Ureter (tissue), 1 donor: ENCODE measurements at places on chromosomes 7 and 10.
A peak's percentile ranks its signal among the peaks of the same experiment; 100 is the strongest.

DNA sequence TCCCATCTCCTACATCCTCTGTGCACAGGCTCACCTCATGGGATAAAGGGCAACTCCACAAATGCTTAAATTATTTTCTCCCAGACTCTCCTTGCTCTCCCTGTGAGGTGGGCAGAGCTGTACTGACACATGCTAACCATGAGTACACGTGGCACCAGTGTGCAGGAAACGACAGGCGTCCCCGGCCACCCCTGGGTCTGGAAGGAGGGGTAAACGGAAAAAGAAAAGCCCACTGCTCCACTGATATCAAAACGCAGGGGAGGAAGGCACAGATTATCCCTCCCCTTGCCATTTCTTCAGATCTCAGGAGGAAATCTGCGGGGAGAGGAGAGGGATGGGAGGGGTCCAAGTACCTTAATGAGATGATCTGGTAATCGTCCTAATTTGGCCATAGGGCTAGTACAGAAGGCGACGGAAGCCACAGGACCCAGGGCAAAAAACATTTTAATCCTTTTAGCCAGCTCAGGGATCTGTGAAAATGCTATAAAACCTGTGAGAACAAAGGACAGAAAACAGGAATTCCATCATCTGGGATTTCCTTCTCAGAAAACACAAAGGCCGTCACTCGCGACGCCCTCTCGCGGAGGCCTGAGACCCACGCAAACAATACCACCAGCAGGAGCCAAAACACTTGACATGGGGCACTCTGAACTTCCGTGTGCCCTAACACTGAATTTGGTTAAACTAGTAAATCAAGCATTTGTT, 17.8 kb upstream of the CH25H start:
- DNase-seq: no peak

- DNase-seq: peak; percentile 58
Measured at GRCh38 chr10:130300608-130301020, 164.4 kb downstream of the GLRX3 start.

DNA sequence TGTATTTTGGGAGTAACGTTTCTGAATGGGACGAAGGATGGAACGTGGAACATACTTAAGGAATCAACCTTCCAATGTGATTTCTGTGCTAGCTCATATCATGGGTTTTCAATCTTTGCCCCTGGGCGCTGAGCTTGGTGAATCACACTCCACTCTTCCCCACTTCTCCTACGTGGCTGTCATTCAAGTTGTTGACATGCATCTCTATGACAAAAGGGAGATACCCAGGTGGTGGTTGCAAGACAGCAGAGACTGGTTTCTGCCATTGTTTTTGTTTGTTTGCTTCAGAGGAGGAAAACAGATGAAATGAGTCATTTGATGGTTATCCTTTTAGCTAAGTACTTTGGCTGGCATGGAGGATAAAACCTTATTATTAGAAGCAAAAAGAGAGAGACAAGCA, 573.9 kb downstream of the GATA3 start:
- DNase-seq: peak; percentile 47

- DNase-seq: no peak
Measured at GRCh38 chr7:77409005-77409738, 7.0 kb downstream of the GSAP start.

- peak; percentile 68 for DNase-seq
Measured at GRCh38 chr10:71339796-71340589, 20.9 kb downstream of the SLC29A3 start.

GRCh38 chr7:156497776-156498509, 142.6 kb upstream of the RNF32 start:
- no peak for DNase-seq

DNA sequence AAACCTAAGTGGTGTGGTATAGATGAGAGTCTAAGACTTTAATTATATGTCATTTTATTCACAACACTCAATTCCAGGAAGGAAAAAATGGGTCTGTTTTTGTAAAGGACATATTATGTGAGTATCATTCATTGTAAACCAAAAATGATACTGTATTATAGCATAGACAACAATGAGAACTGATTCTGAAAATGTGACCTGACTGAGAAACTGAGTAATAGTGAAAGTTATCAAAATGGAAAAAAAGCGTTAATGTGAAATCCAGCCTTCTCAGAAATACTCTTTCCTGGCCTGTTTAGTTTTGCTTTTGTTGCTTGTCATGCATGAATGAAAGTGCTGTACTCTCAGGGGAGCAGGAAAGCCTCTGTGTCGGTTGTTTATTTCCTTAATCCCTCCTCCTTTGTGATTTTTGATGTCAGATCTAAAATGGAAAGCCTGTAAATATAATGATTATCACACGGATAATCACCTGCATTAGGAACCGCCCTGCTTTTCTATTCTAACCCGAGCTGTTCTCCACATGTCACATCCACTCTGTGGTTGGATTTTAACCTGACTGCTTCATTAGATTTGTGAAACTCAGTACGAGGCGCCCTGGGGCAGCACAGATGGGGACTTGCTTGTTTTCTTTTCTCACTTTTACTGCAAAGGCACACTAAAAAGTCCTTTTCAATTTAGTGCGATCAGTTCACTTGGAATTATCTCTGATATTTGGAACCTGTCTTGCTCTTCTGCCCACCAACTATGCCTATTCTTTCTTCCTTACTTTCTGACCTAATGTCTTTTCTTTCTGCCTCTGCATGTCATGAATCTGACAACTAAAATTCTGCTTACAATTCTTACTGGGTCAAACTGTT, 240.9 kb upstream of the KAT6B start:
- DNase-seq: no peak

- DNase-seq: no peak
Measured at GRCh38 chr7:36300696-36301350, 88.8 kb upstream of the ANLN start.

DNA sequence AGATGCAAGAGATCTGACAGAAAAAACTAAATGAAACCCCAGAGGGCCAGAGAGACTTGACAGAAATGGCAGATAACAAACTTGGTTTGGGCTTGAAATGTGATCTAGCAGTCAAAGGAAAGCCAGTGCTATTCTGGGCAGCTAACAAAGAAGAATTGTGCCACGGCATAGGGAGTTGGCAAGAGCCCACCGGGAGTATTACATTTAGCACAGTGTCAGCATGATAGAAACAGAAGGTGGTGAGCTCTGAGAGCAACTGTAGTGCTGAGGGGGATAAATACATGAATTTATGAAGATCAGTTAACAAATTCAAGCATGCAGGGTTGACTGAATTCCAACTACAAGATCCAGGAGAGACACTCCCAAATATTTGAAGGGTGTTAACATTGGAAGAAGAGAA, 91.1 kb downstream of the AHCYL2 start:
- no peak for DNase-seq

GRCh38 chr10:89258881-89259280, 7.3 kb upstream of the LIPA start:
- DNase-seq: no peak

DNA sequence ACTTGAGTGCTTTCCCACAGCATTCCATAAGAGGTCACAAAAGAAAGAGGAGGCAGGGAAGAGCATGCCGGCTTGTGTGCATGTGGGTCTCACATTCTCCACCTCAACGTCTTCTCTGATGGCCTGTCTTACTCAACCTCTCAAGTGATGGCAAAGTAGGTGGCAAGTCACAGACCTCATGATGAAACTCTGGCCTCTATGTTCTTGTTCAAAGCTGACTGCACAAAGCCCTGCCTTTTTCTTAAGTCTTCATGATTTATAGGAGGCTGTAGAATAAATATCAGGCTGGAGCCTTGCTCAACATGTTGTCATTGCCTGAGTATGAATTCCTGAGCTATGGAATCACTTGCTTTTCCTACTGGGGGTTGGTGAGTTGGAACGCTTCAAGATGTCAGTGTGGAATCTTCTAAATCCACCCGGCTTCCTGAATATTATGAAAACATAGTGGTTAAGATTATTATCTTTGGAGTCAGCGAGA, 213.6 kb upstream of the INHBA start:
- no peak for DNase-seq

GRCh38 chr7:158995514-158995913, 139.2 kb downstream of the DYNC2I1 start:
- DNase-seq: no peak

DNA sequence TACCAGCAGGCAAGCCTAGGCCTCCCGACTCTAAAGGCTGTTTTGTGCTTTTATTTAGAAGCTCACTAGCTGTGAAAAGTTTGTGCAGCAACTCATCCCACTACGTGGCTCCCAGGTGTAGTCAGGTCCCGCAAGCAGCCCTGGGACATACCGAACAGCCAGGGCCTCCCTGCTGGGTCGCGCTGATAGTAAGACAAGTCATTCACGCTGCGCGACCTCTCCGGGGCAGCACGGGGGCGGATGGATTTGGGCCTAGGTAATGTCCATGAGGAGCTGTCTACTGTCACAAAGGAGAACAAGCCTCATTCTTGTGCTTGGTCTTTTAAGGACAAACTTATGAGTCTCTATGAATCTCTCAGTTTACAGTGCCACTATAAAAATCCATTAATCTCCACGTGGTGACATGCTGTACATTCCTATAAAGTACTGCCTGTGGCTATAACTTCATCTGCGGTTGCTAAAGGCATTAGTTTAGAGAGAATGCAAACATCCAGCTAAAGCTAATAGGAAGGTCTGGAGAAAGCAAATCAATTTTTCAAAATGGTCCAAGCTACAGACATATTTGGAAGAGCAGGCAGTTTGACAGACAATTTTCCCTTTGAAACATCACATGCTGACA, 546.8 kb downstream of the PHTF2 start:
- DNase-seq: no peak

DNA sequence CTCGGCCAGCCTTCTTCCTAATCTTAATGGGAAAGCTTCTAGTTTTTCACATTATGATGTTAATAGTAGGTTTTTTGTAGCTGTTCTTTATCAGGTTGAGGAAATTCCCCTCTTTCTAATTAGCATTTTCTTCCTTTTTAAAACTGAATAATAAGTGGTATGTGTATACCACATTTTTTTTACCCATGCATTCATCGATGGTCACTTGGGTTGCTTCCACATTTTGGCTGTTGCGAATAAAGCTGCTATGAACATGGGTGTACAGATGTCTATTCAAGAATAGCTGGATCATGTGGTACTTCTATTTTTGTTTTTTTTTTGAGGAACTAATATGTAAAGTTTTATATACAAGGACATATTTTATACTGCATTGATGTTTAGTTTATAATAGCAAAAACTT, 44.3 kb downstream of the NRF1 start:
- DNase-seq: no peak

- no peak for DNase-seq
Measured at GRCh38 chr10:8283986-8284385, 229.5 kb downstream of the GATA3 start.

GRCh38 chr7:3063016-3063753, 19.5 kb upstream of the CARD11 start:
- no peak for DNase-seq

GRCh38 chr10:21336476-21337170, 188.9 kb downstream of the SKIDA1 start:
- peak; percentile 54 for DNase-seq

- DNase-seq: no peak
Measured at GRCh38 chr10:129483430-129484010, 16.5 kb downstream of the MGMT start.

GRCh38 chr7:147980826-147981813, 609.4 kb upstream of the C7orf33 start:
- DNase-seq: no peak

DNA sequence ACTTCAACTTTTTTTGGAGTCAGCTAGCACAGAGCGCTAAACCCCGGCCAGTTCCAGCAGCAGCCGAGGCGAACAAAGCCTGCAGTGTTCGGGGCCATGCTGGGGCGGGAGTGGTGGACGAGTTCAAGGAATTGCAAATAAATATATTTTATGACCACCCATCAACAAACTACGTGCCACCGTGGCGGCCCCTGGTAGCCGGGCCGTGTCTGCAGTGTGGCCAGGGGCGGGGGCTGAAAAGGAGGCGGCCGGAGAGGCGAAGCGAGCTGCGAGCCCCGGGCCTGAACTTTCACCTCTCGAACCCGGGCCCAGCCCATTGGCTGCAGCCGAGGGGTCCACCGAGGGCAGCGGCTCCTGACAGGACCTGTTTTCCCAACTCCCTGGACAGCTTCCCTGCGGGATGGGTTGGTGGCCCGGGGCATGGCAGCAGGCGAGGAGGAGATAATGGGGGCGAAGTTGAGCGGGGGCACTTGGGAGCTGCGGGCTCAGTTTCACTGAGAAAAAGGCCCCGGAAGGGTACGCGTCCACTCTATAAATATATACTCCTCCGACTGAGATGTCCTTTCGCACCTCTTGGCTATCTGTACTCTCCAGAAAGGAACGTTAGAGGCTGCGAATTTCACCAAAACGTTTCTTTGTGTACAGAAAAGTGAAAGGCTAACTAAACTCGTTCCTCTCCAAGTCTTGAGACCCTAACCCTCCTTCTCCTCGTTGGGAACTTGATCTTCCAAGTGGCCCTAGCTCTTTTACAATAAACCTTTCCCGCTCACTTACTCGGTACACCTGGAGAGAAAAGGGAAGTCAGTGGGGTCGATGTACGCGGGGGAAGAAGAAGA, 164.6 kb upstream of the PPP1R3A start:
- DNase-seq: no peak

DNA sequence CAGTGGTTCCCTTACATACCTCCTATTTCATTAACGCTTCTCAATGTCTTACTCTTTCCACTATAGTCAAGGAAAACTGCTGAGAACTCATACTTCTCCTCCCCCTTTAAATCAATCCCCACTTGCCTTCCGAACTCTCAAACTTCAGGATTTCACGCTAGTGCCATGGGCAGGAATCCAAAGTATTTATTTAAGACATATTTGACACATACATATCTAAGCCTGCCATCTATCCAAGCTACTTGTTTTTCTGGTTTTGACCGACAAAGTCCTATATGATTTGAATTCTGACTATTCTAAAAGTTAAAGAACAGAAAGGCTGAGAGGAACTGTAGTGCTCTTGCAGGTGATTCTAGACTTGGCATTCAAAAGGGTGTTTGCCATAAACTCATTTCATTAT, 51.8 kb downstream of the CCDC6 start:
- no peak for DNase-seq

DNA sequence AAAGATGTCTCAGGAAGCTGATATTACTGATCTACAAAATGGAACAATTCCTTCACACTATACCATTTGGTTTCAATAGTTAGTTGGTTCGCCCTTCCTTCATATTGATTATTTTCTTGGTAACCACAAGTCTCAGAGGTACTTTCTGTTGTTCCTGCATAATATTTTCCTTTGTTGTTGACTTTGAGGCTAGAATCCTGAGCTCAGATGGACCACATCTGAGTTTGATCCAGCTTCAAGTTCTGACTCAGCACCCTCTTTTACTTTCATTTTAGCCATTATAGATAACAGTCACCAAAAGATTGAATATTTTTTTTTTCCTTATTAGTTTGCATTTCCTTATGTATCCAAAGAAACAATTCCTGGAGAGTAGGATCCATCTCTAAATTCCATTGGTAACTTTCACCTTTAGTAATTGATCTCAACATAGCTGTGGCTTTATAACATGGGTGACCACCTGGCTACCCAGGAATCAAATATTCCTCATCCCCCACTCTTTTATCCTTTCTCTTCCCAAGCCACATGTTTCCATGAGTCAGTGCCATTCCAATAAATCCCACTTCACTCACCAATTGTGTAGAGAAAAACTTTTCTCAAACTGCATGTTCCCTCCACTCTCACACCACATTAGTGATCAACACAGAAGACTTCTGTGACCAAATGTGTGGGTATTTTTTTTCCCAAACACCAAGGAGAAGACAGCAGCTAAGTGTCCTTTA, 9.7 kb upstream of the ABCA13 start:
- DNase-seq: no peak

- DNase-seq: no peak
Measured at GRCh38 chr10:88270871-88271713, 312.0 kb downstream of the RNLS start.

- DNase-seq: no peak
Measured at GRCh38 chr7:128115821-128116723, 84.8 kb upstream of the LRRC4 start.

- no peak for DNase-seq
Measured at GRCh38 chr10:58653139-58653538, 140.5 kb downstream of the BICC1 start.

GRCh38 chr7:43058271-43059066, 54.0 kb upstream of the HECW1 start:
- DNase-seq: no peak
